ENCODE measurements at places on chromosomes 1 and 21. TPM values are rescaled to one million over a fixed set of nuclear protein-coding genes. Genes with fewer than 3 reads are reported as not detected.

DNA sequence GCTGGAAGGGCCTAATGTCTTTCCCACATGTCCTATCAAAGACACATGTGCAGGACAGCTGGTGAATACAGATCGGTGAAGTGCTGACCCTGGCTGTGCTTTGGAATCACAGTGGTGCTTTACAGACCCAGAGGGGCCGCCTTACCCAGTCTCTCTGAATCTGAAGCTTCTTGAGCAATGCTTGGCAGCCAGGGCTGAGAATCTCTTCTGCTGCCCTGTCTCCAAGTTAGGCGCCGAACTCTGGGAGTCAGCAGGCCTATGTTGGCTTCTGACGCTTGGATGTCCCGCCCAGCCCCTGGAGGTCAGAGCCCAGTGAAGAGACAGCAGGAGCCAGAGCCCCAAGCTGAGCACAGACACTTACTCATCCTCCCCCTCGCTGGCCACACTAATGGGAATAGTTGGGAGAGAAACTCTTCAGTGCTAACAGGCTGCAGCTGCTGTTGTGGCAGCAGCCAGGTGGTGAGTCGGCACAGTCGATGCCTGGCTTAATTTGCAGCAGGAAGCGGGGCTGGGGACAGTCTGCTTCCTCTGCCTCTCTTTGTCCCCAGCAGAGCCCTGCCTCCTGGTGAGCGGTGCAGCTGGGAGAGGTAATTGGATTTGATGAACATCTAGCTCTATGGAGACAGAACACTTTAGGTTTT, 68.1 kb downstream of the URB2 start:
- DNase-seq: peak; percentile 76

TMEM82 gene
- not detected for total RNA-seq

GBP4 gene
- total RNA-seq: 4.3 TPM

DNA sequence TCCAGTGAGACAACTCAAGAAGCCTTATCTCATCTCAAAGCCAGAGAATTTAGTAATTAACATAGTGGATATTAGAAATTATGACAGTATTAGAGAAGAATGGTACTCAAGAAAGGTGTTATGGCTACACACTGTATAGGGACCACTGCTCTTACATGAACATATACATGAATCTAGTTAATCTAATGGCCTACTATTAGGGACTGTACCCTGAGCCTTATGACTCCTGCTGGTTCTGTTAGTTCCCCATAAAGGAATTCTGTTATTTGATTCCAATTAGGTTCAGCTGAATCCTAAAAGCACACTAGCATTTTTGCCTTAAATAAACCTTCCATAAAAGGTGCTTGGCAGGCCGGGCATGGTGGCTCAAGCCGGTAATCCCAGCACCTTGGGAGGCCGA, 39.7 kb downstream of the EGLN1 start:
- no peak for DNase-seq

- DNase-seq: peak; percentile 51
Observed at GRCh38 chr1:152398812-152399698, 15.0 kb downstream of the CRNN start.

GRCh38 chr1:240363315-240363714, 248.6 kb downstream of the GREM2 start:
- DNase-seq: no peak

DNA sequence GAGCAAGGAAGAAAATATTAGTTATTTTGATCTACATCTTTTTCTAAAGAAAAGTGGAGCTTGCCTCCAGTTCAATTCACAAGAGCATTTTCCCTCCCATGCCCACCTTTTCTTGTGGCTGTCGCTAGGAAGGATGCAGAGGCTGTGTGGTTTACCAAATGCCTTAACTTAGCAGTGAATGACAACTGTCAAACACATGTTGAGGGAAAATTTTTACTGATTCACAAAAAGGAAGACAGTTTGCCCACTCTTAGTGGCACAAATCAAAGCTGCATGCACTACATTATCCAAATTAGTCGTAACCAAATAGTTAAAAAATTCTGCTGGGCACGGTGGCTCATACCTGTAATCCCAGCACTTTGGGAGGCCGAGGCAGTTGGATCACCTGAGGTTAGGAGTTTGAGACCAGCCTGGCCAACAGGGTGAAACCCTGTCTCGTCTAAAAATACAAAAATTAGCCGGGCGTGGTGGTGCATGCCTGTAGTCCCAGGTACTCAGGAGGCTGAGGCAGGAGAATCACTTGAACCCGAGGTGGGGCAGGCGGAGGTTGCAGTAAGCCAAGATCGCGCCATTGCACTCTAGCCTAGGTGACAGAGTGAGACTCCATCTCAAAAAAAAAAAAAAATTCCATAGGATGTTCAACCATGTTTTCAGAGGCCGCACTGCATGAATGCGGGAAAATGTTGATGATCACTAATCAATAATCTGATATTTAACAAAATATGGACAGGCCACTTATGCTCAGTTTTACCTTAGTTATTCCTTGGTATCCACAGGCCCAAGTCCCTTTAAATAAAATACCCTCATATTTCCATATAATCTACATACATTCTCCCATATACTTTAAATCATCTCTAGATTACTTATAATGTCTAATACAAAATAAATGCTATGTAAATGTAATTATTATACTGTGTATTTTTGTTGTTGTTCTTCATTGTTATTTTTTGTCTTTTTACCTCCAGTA, 9.0 kb downstream of the COX20 start:
- DNase-seq: no peak

GRCh38 chr1:151444783-151445177, 14.5 kb downstream of the POGZ start:
- DNase-seq: no peak

FHAD1 gene
- total RNA-seq: not detected

DNA sequence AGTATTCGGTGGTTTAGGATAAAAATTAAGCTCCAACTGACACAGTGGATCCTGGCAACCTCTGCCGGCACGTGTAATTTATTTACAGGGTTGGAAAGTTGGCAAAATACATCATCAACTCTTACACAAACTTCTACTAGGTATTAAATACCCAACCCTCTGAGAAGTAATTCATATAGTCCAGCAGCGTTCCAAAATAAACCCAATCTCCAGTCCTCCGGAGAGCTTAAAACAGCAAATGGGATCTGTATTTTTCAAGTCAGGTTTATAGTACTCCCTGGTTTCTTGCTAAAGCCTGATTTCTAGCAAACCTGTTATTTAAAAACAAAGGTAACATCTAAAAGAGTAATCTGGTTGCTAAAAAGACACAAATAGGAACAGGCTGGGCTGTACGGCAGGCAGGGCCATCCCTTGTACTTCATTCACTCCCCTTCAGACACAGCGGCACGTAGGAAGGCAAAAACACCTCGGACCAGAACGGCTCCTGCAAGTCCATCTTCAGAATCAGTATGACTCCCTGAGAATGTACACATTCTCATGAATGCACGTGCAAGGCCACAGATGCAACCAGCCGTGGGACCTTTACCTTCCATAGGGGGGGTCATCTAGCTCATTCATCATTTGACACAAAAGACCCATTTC, 8.6 kb downstream of the GLIS1 start:
- DNase-seq: no peak

DNA sequence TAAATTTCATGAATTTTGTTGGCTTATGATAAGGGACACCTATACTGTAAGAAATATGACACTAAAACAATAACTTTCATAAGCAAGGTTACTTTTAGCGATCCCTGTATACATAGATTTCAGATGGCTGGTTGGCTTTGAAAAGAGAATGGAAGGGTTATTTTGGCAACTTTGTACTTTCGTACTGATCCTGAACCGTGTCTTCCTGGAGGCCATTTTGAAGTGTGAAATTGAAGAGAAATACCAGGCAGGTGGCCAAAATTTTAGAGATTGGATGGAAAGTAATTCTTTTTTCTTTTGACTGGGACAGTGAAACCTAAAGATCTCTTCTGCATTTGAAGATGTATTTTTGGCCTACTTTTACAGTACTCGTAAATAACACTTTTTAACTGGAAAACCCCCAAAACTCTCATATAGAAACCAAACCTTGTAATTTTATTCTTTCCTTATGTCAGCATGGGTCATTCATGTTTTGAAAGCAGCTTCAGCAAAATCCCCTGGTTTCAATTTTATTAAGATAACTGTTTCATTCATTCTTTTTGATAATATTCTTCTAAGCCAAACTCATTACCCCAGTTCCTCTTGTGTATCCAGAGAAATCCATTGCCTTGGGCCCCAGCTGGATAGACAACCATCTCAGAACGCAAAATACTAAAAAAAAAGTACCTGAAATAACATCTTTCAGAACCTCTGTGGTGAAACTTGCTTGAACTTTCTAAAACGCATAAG, 38.4 kb upstream of the ZNF281 start:
- DNase-seq: no peak

DNA sequence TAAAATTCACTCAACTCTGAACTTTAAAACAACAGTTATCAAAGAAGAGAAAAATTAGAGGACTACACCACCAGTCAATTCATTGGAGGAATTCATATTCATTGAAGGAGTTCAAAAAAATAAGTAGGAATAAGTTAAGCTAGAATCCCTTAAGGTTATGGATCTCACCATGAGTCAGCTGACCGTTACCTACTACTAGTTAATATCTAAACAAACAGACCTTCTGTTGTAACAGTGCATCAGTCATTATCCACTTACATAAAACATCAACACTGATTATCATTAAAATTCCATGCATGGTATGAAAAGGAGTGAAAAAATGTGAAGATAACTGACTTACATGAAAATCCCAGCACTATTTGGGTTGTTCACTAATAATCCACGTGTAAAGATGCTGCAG, 44.9 kb downstream of the FOXJ3 start:
- DNase-seq: no peak

ACBD3 gene
- total RNA-seq: 68.8 TPM

GRCh38 chr1:112056354-112056753, 66.9 kb upstream of the KCND3 start:
- DNase-seq: no peak

DNA sequence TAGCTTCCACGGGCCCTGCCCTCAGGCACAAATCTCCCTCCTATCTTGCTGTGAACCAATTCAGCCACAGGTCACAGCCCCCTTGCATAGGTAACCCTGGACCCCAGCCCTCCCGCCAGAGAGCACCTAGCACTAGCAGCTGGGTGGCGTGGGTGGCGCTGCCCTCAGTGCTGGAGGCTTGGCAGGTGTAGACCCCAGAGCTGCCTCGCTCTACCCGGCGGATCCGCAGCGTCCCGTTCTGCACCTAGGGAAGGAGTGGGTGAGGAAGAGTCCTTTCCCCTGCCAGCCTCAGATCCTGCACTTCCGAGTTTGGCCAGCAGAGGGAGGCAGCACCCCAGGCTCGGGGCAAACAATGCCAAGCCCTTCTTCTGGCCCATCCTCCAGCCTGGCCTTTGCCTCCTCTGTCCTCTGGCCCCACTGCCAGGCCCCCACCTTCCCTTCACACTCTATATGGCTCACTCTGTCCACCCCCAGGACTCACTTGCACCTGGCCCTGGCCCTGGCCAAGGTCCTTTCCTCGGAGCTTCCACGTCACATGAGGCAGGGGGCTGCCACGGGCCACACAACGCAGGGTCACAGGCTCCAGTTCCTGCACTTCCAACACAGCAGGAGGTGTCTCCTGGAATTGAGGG, 9.0 kb downstream of the IGSF9 start:
- DNase-seq: peak; percentile 88

GRCh38 chr1:209675565-209676154, 448 bp downstream of the G0S2 start:
- peak; percentile 71 for DNase-seq

RHD gene
- not detected for total RNA-seq

FMO3 gene
- 1.4 TPM for total RNA-seq

- no peak for DNase-seq
Observed at GRCh38 chr21:33101300-33101911, 31.5 kb downstream of the OLIG1 start.

DNA sequence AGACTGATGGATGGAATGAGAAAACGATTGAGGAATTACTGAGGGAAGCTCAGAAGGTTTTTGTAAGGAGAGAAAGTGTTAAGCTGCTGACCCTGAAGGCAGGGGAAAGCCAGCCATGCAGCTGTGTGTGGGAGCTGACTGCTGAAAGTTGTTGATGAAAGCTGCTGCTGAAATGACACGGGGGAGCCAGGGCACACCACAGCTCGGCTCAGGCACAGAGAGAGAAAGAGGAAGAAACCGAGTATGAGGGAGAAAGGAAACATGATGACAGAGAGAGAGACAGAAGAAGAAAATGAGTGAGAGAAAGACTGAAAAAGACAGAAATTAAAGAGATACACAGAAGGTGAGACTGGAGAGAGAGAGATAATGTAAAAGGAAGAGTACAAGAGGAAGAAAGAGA, 115.5 kb downstream of the LRRC53 start:
- no peak for DNase-seq

DNA sequence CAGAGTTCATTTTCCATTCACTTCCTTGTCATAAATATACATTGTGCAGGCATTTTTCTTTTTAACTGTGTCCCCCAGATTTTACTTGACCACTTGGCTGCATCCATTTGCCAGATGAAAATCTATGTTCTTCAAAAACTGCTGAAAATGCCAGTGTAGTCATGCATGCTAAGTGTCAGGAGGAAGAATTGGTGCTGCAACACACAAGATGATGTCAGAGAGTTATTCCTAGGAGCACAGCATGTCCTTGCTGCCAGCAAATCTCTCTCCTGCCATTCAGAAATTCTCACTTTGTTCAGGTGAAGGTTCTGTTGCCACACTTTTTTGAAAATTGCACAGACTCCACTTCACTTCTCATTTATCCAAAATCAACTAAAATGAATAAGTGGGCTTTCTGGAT, 106.4 kb upstream of the MAGI3 start:
- DNase-seq: no peak

KIF26B gene
- 1.2 TPM for total RNA-seq

DNA sequence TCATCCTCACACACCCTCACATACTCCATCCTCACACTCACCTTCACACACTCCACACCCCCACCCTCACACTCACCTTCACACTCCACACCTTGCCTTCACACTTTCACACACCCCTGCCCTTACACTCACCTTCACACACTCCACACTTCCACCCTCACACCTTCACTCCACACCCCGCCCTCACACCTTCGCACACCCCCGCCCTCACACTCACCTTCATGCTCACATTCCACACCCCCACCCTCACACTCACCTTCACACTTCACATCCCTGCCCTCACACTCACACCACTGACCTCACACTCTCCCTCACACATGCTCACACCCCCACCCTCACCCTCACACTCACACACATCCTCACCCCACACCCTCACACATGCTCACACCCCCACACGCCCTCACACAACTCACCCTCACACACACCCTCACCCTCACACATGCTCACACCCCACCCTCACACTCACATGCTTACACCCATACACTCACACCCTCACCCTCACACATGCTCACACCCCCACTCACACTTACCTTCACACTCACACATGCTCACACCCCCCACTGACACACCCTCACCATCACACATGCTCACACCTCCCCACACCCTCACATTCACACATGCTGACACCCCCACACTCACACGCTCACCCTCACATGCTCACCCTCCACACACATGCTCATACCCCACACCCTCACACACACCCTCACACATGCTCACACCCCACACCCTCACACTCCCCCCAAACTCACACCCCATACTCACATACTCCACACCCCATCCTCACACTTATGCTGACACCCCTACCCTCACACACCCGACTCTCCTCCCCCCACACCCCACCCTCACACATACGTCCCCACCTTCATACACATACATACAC, 44.5 kb upstream of the EDN2 start:
- no peak for DNase-seq

OR10J1 gene
- total RNA-seq: not detected

- DNase-seq: no peak
Observed at GRCh38 chr21:39117440-39117970, 65.7 kb downstream of the PSMG1 start.

SH3BP5L gene
- 14.9 TPM for total RNA-seq
